ENCODE measurements at places on chromosomes 3 and 15.

- DNase-seq, result no peak
These were observed 127.2 kb upstream of the IL12A start for GRCh38 chr3:159861369-159861987.

- no peak for DNase-seq
These were observed 895.6 kb downstream of the ROBO1 start for GRCh38 chr3:78872195-78872594.

- DNase-seq, result no peak
These were observed at the start of gene DLL4 for GRCh38 chr15:40928821-40929659. Gene DLL4, plus strand, starts transcription at chr15:40929340. Its CDS starts 329 bp downstream, at chr15:40929669.

DNA sequence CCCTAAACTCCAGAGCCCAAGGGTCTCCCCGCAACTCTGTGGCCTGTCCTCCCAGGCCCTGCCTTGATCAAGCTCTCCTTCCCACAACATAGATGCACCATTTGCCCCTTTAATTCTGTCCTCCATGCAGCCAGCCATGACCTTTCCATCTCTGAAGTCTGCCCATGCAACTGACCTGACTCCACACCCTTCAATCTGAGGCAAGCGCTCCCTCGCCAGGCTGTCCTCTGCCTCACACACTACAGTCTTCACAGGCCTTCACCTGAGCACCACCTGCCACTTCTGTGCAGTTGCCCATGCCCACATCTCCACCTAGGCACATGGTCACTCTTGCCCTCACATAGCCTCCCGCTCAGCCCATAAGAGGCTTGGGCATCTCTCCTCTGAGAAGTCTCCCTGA, 244.0 kb downstream of the OCA2 start:
- DNase-seq, result no peak

DNA sequence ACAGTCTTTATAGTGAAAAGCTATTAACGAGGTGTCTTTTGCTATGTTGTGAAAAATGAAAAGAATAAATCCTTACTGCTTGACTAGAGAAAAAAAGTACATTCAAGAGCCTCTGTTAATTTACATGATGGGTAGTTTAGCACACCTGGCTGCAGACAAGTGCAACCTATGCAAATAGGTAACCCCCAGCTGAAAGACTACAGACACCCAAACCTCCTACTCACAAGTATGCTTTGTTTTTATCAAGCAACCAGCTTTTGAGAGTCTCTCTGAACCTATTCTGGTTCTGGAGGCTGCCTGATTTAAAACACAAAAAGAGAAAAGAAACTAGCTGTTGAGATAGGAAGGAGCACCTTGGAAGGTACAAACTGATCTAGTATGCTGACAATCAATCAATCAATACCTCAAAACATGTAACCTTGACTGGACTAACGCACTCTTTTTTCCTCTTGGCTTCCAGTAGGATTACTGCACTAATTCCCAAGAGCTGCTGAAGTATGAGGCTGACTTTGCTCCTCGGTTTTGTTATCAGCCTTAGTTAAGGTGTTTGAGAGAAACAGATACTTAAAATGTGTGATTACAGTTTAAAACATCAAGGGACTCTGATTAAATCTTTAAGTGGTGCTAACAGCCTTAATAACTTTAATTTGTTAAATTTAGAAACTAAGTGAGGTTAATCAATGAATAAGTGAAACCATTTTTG, 63.6 kb downstream of the OSBPL10 start:
- DNase-seq, result no peak

- no peak for DNase-seq
These were observed 1.3 kb downstream of the LRRC15 start for GRCh38 chr3:194367992-194368841.

- no peak for DNase-seq
These were observed 171.0 kb downstream of the TPRG1 start for GRCh38 chr3:189342811-189343210.

GRCh38 chr15:55894399-55894965, 98.9 kb downstream of the NEDD4 start:
- no peak for DNase-seq

DNA sequence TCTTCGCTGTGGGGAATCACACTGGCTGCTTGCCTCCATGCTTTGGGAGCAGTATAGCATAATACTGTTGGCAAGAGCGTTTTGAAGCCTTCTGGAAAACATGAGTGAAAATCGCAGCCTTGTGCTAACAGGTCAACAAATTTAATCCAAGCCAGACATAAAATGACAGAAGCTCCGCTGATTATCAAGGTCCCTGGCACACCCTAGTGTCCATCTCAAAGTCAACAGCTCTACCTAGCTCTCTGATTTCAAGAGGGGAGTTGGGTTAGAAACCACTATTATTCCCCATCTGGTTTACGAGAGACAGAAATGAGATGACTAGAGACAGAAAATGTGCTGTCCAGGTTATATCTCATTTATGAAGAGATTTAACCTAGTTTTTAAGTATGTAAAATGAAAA, 73.6 kb upstream of the MDFIC2 start:
- no peak for DNase-seq

- DNase-seq, result no peak
These were observed 127.5 kb downstream of the ABHD5 start for GRCh38 chr3:43818229-43818628.

DNA sequence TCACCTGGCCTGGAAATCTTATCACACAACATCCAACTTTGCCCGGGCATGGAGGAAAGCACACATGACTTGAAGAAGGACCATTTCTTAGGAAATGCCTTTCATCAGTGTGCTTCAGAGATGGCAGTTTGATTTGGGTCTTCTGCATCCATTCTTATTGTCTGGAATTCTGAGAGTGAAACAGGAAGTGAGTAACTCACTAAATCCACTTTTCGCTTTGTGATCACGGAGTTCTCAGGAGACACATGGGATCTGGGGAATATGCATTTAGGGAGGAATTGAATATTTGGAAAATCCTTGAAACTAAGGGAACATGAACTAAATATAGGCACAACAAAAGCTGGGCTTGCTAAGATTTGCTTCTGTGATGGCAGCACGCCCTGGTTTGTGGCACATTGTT, 212.5 kb upstream of the FEZF2 start:
- no peak for DNase-seq

- no peak for DNase-seq
These were observed 184.0 kb upstream of the LYSMD4 start for GRCh38 chr15:99917252-99917651.

DNA sequence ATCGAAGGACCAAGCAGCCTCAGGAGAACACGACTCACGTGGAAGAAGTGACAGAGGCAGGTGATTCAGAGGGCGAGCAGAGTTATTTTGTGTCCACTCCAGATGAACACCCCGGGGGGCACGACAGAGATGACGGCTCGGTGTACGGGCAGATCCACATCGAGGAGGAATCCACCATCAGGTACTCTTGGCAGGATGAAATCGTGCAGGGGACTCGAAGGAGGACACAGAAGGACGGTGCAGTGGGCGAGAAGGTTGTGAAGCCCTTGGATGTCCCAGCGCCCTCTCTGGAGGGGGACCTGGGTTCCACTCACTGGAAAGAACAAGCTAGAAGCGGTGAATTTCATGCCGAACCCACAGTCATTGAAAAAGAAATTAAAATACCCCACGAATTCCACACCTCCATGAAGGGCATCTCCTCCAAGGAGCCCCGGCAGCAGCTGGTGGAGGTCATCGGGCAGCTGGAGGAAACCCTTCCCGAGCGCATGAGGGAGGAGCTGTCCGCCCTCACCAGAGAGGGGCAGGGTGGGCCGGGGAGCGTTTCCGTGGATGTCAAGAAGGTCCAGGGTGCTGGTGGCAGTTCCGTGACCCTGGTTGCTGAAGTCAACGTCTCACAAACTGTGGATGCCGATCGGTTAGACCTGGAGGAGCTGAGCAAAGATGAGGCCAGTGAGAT, 26.0 kb downstream of the SYNM start:
- no peak for DNase-seq

- DNase-seq, result no peak
These were observed 124.5 kb downstream of the MAGI1 start for GRCh38 chr3:65914032-65914739.

- no peak for DNase-seq
These were observed 89.7 kb upstream of the GBE1 start for GRCh38 chr3:81851176-81851575.

DNA sequence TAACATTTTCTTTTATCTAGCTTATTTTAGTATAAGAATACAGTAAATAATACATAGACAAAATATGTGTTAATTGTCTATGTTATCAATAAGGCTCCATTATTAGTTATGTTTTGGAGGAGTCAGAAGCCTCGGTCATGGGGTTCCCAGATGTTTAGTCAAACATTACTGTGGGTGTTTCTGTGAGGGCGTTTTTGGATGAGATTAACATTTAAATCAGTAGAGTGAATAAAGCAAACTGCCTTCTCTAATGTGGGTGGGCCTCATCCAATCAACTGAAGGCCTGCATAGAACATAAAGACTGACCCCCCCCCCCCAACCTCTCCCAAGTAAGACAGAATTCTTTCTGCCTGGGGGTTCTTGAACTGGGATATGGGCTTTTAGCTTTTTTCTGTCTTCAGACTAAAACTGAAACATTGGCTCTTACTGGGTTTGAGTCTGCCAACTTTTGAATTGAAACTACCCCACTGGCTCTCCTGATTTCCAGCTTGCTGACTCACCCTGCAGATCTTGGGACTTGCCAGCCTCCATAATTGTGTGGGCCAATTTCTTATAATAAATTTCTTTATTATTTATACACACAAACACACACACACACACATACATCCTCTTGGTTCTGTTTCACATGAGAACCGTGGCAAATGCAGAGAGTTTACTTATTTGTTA, 192.0 kb downstream of the TPRG1 start:
- DNase-seq, result peak; percentile 33

GRCh38 chr15:60829416-60829815, 350.5 kb upstream of the ICE2 start:
- no peak for DNase-seq

GRCh38 chr3:115766587-115767482, 143.5 kb downstream of the GAP43 start:
- no peak for DNase-seq

GRCh38 chr3:78285032-78285728, 1245.3 kb downstream of the ROBO2 start:
- no peak for DNase-seq

DNA sequence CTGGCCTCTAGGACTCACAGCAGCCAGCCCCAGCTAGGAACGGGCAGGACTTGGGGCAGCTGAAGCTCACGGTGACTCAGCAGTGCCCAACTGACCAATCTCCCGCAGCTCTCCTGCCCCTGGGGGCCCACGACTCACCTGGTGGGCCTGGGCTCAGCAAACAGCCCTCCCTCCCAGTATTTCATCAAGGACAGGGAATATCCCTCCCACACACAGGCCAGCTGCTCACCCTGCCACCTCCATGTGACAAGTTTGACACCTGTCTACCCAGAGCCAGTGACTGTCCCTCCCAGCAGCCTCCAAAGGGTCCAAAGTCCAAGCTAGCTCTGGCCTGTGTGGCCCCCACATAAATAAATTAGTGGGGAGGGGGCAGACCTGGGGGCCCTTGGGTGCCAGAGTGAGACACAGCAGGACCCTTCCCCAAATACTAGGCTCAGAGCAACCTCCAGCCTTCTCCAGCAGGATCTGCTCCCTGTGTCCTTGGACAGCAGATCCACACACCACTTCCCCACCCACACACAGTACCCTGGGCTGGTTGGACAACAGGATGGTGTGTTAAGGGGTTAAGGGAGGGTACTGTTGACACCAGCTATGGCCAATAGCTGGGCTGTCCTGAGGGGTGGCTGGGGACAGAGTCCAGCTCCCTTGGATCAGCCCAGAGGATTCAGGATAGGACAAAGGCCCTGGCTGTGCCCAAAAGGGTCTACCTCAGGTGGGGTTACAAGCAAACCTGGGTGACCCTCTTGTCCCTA, 4.3 kb downstream of the GNAT1 start:
- no peak for DNase-seq
